Fibroblast of pulmonary artery (primary cell): ENCODE measurements at places on chromosomes 11 and 22.
A peak's percentile ranks its signal among the peaks of the same experiment; 100 is the strongest.

DNA sequence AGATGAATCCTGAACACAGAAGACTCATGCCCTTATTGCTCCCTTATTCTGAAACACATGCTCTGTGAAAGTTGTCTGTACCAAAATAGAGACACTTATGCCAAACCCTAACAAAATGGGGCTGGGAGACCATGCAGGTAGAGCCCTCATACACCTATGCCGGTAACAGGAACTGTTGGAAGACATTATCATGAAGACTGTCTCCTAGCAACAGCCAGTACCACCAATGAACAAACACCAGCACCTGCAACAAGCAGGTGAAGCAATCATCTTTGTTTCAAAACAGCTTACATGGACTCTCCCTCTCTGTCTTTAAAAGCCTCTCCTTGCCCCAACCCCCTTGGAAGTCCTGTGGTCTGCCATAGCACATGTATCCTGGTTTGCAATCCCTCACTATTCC is 17.2 kb downstream of the SLC5A4 start:
- no peak for DNase-seq

DNA sequence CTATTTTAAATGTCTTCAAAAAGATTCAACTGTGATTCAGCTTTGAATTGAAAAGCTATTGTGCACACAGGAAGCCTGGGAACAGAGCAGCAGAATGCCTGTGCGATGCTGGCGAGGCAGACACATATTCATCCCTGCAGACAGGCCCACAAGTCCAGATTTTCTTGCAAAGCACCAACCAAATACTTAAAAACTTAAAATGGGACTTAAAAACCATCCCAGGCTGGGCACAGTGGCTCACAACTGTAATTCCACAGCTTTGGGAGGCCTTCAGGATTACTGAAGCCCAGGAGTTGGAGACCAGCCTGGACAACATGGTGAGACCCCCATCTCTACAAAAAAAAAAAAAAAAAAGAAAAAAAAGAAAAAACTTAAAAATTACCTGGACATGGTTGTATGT is 122.6 kb upstream of the SERPIND1 start:
- peak; percentile 31 for DNase-seq

GRCh38 chr11:120147094-120147949 is 9.4 kb upstream of the TRIM29 start:
- DNase-seq, result no peak

DNA sequence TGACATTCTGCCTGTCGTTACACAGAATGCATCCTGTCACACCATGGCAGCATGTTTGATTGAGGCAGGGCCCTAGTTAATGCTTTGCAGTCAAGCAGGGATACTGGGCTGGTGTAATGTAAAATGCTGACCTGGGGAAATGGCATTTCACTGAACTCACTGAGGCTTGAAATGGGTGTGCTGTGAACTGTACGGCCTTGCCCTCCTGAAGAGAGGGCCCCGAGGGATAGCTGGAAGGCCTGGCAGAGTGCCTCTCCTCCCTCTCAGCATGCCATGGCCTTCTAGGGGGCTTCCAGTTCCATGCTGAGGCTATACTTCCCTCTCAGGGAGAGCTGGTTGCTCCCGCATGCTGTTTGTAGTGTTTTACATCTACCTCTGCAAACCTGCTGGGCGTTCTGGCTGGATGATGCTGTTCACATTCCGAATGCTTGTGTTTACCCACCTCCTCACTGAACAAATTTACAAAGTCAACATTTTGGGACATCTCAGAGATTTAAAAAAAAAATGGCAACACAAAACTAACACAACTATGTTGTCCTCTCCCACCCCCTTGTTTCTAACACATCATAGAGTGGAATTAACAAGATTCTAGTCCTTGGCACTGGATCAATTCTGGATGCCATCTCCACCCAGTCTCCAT is 416.7 kb upstream of the CADM1 start:
- no peak for DNase-seq

GRCh38 chr11:128341280-128342248 is 245.8 kb downstream of the ETS1 start:
- no peak for DNase-seq

DNA sequence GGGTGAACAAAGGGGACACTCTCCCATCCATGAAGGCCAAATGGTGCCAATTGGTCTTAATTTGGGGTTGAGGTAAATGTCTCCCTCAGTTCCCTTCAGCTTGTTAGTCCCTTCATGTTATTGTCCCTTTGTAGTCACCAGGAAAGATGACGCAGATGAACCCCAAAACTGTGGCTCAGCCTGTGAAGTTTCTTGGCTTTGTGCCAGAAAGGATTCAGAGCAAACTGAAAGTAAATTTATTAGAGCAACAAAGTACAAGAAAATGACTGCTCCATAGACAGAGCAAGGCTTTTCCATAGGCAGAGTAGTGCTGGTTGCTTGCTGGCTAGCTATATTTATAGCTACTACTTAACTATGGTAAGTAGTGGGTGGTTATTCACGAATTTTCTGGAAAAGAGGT is 16.7 kb downstream of the OR4C3 start:
- DNase-seq, result peak; percentile 0

GRCh38 chr22:32803020-32803737 is 1.7 kb downstream of the TIMP3 start:
- no peak for DNase-seq

DNA sequence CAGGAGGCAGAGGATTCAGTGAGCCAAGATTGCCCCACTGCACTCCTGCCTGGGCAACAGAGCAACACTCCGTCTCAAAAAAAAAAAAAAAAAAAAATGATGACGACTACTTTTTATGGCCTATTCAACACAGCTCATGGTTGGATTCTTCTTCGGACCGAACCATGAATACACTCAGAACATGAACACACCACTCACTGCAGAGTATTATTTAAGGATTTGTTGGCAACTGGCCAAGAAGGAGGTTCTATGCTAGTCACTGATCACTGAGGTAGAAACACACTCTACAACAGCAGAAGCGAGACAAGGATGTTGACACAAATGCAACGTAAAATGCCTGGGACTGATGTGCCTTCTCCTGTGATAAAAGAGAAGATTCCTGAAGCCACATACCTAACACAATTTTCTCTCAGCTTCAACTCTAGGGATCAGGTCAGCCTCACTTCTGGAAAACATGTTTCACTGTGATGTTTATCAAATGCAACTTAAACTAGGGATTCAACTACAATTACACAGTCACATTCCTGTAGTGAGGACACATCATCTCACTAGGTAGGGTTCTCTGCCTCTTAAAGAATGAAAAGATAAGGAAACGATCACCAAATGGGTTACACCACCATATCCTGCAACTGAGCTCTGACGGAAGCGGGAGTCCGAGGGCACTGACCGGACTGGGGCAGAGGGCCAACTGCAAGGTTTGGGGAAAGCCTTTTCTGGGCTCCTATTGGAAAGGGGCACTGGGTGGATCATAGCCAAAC is 82.5 kb downstream of the SGSM3 start:
- DNase-seq, result peak; percentile 59

GRCh38 chr11:73862986-73863385 is 13.7 kb downstream of the COA4 start:
- no peak for DNase-seq

- no peak for DNase-seq
These were observed 1003.7 kb downstream of the BRD1 start for GRCh38 chr22:48823941-48824340.

- DNase-seq, result no peak
These were observed 12.6 kb downstream of the UCP3 start for GRCh38 chr11:73996161-73996747.
